ENCODE measurements at places on chromosomes 3 and 15. TPM values are rescaled to one million over a fixed set of nuclear protein-coding genes. Genes with fewer than 3 reads are reported as not detected.

The MYO5C gene
- total RNA-seq = 7.4 TPM

The SNX22 gene
- 1.3 TPM for total RNA-seq

The A4GNT gene
- total RNA-seq = not detected

The GP5 gene
- 0.02 TPM for total RNA-seq

The SMCO1 gene
- not detected for total RNA-seq

The FANCD2 gene
- total RNA-seq = 21.0 TPM

The PIGB gene
- 12.2 TPM for total RNA-seq

The TEX55 gene
- total RNA-seq = not detected
